ENCODE measurements at places on chromosomes 2 and 18.

DNA sequence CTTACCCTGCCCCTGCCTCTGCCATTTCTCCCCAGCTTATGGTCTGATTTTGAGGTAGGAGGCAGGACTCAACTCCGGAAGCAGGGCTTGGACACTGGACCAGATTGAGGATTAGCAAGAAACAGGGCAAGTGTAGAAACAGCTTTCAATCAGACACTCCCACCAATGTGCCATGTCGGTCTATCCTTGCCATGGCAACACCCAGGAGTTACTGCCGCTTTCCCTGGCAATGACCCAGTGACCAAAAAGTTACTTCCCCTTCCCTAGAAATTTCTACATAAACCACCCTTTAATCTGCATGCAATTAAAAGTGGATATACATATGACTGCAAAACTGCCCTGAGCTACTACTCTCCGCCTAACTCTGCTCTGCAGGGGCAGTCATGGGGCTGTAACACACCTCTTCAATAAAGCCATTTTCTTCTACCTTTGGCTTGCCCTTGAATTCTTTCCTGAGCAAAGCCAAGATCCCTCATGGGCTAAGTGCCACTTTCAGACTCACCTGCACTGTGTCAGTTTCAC is 156.7 kb downstream of the LPIN1 start:
- DNase-seq = no peak

DNA sequence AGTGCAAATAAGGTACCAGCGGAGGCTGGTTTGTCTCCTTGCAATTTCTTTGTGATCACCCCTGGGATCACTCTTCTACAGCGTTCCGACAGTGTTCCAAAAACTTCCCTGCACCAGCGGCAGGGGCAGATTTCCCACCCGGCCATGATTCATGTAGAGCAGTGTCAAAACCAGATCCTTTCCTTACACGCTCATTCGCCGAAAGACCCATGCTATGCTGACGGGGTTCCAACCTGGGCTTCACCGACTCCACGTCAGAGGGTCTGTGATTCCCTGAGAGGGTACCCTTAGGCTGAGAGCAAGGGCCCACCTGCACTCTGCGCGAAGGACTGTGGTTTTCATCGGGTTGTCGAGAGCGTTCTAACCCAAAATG is 423 bp upstream of the TTC27 start:
- peak; percentile 37 for DNase-seq

- DNase-seq = no peak
Observed at GRCh38 chr2:145692971-145693478, 1173.1 kb upstream of the ZEB2 start.

DNA sequence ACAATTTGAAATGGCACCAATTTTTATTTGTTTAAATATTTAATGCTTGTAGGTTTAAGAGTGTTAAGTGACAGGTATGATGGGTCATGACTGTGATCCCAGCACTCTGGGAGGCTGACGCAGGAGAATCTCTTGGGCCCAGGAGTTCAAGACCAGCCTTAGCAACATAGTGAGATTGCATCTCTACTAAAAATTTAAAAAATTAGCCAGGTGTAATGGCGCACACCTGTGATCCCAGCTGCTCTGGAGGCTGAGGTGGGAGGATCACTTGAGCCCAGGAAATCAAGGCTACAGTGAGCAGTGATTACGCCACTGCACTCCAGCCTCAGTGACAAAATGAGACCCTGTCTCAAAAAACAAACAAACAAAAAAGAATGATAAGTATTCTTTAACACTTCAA is 43.0 kb upstream of the CCDC68 start:
- no peak for DNase-seq

DNA sequence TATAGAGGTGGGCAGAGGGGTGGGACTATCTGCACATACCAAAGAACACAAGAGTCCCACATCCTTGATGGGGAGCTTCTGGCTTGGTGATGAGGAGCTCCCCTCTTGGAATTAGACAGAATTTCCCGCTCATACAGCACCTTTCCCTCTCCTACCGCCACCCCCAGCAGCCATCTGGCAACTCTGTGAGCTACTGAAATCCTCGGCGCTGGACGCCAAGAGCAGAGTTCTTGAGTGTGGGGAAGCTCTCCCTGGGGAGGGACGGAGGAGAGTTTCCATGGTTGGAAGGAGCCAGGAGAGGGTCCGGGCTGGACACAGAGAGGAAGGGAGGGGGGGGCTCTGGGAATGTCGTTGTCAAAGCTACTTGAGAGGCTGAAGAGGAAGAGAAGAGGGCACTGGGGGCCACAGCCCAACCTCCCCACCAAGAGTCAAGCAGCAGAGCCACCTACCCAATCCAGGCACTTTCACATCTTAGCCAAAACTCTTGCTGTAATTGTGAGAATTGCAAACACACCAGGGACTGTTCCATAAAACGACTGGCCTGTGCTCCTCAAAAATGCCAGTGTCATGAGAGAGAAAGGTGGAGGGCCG is 89.4 kb upstream of the MCFD2 start:
- DNase-seq = no peak

DNA sequence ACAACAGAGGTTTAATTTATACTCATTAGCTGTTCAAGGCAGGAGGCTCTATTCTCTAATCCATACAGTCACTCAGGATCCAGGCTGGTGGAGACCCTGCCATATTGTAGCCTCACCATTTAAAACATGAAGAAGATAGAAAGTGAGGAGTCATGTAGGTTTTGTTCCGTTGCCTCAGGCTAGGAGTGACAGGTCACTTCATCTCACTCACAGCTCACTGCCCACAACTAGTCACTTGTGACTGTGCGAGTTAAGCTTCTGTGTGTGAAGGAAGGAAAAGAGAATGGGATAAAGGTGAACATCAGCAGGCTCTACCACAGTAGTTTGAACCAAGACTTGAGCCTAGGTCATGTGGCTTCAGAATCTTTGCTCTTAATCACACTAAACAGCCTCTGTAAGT is 9.0 kb upstream of the IGFBP2 start:
- no peak for DNase-seq

DNA sequence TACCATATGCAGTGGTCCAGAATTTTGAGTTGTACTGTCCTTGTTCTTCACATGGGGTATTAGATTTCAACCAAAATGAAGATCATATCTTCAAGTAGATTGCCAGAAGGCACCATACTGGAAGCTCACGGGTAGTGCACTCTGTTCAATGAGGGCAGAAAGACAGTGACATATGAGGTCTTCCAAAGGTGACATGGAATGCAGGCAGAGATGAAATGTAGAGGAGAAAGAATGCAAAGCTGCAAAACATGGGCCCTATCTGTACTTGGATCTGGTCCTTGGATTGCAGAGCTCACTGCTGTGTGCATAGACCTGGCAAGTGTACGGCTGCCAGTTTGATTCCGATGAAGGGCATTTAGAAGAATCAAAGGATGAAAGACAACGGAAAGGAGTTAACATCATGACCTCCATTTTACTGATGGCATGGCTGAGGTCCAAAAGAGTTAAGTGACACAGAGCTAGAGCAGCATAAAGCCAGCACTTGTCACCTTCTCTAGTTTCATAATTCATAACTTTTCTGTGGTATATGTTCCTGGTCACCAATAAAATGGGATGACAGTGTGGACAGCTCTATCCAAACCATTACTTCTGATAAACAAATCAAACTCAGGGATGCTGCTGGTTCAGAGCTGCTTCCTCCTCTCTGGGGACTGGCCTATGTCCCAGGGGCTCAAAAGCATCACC is 64.7 kb downstream of the BCL2 start:
- DNase-seq = no peak

DNA sequence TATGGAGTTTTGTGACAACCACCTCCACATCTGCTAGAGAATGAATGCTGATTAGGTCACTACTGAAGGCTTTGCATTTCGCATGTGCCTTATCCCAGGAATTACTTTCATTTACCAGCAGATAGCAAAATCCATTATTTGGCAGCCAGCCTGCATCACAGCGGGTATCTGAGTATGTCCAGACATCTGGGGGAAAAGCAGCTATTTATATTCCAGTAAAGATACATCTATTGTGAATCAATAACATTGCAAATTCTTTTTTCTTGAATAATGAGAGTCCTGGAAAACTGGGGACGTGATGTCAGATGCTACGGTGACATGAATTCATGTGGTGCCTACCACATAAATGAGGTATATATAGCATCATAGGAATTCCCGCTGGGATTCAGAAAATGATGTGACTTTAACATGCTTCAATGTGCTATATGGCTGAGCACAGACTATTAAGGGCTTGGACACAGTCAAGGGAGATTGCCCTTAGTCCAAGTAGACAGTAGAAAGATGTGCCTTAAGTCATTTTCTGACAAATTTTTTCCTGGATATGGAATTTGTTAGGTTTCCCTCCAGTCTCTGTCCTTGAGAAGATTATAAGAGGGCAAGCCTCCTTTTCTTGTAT is 84.2 kb upstream of the CD302 start:
- DNase-seq = no peak

DNA sequence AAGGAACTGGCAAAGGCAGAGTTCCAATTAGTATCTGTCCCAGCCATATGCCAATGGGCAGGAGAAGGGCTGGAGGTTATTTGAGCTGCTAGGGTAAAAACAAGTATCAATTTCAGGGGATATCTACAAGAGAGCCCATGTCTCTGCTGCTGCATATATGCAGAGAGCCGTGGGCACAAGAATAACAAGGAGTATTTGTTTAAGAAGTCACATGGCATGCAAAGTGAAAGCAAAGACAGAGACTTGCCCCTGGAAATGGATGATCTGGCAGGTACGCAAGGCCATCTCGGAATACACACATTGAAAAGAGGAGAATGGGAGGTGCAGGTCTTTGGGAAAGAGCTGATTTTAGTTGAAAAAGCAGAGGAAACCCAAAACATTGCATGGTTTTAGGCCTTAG is 170.6 kb downstream of the EVA1A start:
- no peak for DNase-seq

DNA sequence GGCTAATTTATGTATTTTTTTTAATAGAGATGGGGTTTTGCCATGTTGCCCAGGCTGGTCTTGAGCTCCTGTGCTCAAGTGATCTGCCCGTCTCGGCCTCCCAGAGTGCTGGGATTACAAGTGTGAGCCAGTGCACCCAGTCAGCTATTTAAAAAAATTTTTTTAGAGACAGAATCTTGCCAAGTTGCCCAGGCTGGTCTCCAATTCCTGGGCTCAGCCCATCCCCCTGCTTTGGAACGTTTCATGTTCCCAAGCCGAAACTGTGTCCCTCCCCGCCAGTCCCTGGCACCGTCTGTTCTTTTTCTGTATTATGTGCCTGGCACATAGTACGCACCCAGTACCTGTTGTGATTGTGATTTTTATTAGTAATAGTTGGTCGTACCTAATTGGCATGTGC is 63.1 kb upstream of the MGAT5 start:
- no peak for DNase-seq

- DNase-seq = no peak
Observed at GRCh38 chr2:188410504-188411235, 119.0 kb downstream of the GULP1 start.

GRCh38 chr2:27288610-27289009 is 6.4 kb downstream of the TRIM54 start:
- no peak for DNase-seq

DNA sequence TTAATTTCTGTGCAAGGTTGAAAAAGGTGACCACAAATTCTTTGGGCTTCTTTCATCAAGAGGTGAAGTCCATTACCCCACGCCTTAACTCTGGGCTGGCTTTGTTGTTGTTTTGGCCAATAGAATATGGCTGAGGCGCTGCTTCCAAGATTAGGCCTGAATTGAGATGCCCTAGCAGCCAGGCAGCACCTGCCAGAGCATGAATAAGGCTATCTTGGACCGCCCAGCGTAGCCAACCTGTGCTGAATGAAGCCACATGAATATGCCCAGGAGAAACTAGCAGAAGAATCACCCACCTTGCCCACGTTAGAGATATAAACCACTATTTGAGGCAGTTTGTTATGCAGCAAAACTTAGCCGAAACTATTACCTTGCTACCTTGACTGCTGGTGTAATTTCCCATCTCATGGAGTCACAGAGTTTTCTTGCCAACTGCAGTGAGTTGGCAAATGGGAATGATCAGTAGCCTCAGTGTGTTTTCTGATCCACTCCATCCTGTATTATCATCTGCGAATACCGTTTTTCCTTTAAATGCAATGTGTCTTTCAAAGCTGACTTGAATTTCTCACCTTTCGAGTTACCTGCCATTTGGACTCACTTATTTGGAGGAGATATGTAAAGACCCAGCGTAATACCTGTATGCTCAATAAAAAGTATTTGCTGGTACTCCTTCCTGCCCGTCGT is 679 bp downstream of the TSGA10 start:
- no peak for DNase-seq

DNA sequence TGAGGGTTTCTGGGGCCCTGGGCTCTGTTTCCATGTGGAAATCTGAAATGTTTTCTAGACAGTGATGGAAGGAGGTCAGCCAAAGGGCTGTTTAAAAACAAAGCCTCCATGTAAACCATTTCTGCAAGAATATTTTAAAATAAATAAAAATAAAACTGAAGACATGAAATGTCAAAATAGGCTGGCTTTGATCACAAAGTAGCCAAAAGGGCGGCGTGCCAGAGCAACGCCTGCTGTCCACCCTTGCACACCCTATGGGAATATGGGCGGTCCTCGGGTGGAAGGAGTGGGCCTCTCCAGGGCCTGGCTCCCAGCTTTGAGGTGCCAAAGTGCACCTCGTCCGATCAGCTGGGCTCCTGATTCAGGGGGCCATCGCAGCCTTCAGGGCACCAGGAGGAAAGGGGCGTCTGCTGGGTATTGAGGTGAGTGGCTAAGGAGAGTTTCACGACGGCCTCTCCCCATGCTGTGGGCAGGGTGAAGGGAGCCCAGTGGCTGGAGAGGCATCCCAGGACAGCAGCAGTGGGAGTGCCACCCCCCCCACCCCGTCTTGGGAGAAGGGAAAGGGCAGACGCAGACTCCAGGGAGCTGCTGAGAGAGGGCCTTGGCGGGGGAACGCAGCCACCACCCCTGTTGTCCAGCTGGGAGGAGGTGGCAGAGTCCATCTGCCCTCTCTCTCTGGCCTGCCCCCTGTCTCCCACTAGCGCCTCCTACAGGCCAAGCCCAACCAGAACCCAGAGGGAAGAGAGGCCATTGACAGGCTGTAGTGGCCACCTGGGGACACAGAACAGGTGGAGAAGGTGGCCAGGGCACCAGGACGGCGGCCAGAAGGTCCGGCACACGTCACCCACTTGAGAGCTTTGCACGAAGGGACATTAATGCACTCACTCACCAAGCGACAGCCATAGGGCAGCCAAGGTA is 5.7 kb upstream of the ERFE start:
- DNase-seq = no peak

DNA sequence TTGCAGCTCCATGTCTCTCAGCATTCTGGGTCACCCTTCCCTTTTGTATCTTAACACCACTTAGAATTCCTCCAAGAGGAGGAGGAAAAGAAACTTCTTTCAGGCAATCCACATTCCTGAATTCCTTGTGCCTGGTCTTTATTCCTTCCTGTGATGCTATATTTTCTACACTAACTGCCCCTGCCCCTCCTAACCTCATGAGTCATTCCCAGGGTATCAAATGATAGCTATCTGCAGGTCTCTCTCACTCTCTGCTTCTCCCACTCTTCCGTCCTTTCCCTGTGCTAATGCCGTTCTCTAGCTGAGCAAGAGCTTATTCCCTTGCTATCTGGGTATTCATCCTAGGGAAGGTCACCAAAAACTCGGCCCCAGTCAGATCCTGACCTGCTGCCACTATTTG is 395.0 kb upstream of the TCF4 start:
- DNase-seq = no peak

GRCh38 chr2:36539631-36540030 is 58.3 kb downstream of the FEZ2 start:
- DNase-seq = no peak

- no peak for DNase-seq
Observed at GRCh38 chr18:30175621-30176225, 866.8 kb downstream of the DSC3 start.

Data from activated CD4-positive, CD25-positive, alpha-beta regulatory T cell treated with anti-CD3 and anti-CD28 coated beads, Interleukin-2, amount 50 U/mL, for 72 hours (primary cell).